T-helper 2 cell treated with Interferon-gamma antibody and Interleukin-4, amounts not matched to agents 5 μg/mL and 100 μg/mL, for 36 hours (primary cell): ENCODE measurements at places on chromosomes 16 and 17.
A peak's percentile ranks its signal among the peaks of the same experiment; 100 is the strongest.

DNA sequence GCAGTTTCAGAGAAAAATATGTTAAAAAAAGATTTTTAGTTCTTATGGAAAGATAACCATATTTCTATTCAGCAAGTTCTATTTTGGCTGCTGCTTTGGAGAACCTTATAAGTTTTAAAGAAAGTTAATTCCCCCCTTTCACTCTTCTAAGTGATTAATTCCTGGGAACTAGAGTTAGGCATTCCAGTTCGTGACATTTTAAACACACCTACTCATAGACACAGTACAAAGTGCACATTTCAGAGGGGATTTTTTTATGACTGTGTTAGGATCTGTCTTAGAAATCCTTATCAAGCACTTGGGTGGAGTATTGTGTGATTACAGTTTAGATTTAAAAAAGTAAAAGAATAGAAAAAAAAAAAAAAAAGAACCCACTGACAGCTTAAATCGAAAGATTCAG lies 3.5 kb upstream of the CDH11 start:
- no peak for DNase-seq
- H3K27ac ChIP-seq = no peak overlapping the region
- no peaks in the 10 kb centered on the region for H3K36me3 ChIP-seq
- H3K4me1 ChIP-seq = no peaks in the 10 kb centered on the region
- H3K27me3 ChIP-seq = peaks cover 27% of the 10 kb centered on the region

GRCh38 chr17:39927929-39928857 lies 661 bp downstream of the LRRC3C start:
- peaks cover 36% of the 10 kb centered on the region for H3K4me1 ChIP-seq
- H3K27ac ChIP-seq = peak overlapping the region; percentile 88
- H3K27me3 ChIP-seq = no peaks in the 10 kb centered on the region
- peaks cover 21% of the 10 kb centered on the region for H3K36me3 ChIP-seq

GRCh38 chr16:56792967-56793366 lies 63.0 kb downstream of the NUP93 start:
- H3K27ac ChIP-seq = no peak overlapping the region
- H3K36me3 ChIP-seq = no peaks in the 10 kb centered on the region
- no peak for DNase-seq
- peaks cover under 1% of the 10 kb centered on the region for H3K4me1 ChIP-seq

GRCh38 chr17:63774141-63774968 lies at the start of gene DDX42:
DDX42 (plus strand) TSS chr17:63774170; CDS start chr17:63787050, 12,880 bp downstream.
- peak within 1 kb of the TSS; percentile 96 for H3K4me3 ChIP-seq
- peaks cover 42% of the 10 kb centered on the region for H3K36me3 ChIP-seq
- no peaks in the 10 kb centered on the region for H3K27me3 ChIP-seq
- peak within 1 kb of the TSS; percentile 97 for H3K27ac ChIP-seq
- H3K4me1 ChIP-seq = peaks cover 36% of the 10 kb centered on the region

DNA sequence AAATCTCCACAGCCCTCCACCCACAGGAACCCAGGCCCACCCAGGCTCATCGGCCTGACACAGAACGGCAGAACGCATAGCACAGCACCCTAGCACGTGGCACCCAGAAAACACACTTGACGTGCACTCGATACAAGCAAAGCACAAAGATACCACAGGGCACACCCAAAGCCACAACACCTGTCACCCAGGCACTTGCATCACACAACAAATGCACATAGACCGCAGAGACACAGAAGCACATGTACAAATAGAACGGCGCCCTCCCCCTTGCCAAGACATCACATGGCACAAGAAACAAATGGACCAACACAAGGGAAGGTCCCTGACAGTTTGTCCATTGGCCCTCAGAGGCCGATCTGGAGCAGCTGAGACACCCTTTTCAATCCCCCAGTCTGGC lies 147.7 kb upstream of the WSCD1 start:
- no peak overlapping the region for H3K4me3 ChIP-seq
- no peaks in the 10 kb centered on the region for H3K27me3 ChIP-seq
- H3K4me1 ChIP-seq = no peaks in the 10 kb centered on the region
- H3K27ac ChIP-seq = no peak overlapping the region
- no peaks in the 10 kb centered on the region for H3K36me3 ChIP-seq

GRCh38 chr16:66717112-66717675 lies 20.7 kb upstream of the CMTM4 start:
- no peaks in the 10 kb centered on the region for H3K4me1 ChIP-seq
- DNase-seq = no peak
- peaks cover 8% of the 10 kb centered on the region for H3K36me3 ChIP-seq
- H3K4me3 ChIP-seq = no peak overlapping the region
- no peaks in the 10 kb centered on the region for H3K27me3 ChIP-seq
- no peak overlapping the region for H3K27ac ChIP-seq

- peaks cover 40% of the 10 kb centered on the region for H3K27me3 ChIP-seq
- H3K4me1 ChIP-seq = peaks cover 2% of the 10 kb centered on the region
- H3K4me3 ChIP-seq = no peak overlapping the region
- no peaks in the 10 kb centered on the region for H3K36me3 ChIP-seq
- no peak for DNase-seq
- H3K27ac ChIP-seq = no peak overlapping the region
Observed at GRCh38 chr17:4583206-4583605, 1.1 kb upstream of the SMTNL2 start.

DNA sequence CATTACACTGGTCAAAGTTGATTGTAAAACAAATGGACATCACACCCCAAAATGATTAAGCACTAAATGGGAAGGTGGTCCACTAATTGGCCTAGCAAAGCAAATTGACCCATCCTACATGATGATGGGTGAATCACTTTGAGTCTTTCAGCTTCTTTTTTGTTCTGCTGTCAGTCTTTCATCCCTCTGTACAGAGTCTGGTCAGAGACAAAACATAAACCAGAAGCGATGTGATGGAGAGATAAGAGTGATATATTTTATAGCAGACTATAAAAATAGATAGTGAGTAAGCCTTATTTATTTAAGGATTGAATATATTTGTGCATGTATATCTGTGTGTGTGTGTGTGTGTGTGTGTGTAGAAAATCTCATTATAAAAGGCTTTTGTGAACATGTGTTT lies 618.4 kb upstream of the SOX9 start:
- H3K27me3 ChIP-seq = no peaks in the 10 kb centered on the region
- no peaks in the 10 kb centered on the region for H3K36me3 ChIP-seq
- no peaks in the 10 kb centered on the region for H3K4me1 ChIP-seq
- no peak for DNase-seq
- H3K4me3 ChIP-seq = no peak overlapping the region

- no peak overlapping the region for H3K4me3 ChIP-seq
- H3K4me1 ChIP-seq = peaks cover 10% of the 10 kb centered on the region
- no peaks in the 10 kb centered on the region for H3K36me3 ChIP-seq
- no peak overlapping the region for H3K27ac ChIP-seq
- no peak for DNase-seq
- peaks cover 38% of the 10 kb centered on the region for H3K27me3 ChIP-seq
Observed at GRCh38 chr17:81030741-81031565, 4.0 kb upstream of the BAIAP2 start.

- no peak overlapping the region for H3K4me3 ChIP-seq
- peaks cover 2% of the 10 kb centered on the region for H3K4me1 ChIP-seq
- peaks cover 2% of the 10 kb centered on the region for H3K36me3 ChIP-seq
- H3K27ac ChIP-seq = no peak overlapping the region
- DNase-seq = no peak
Observed at GRCh38 chr16:47624563-47624962, 163.4 kb downstream of the PHKB start.

DNA sequence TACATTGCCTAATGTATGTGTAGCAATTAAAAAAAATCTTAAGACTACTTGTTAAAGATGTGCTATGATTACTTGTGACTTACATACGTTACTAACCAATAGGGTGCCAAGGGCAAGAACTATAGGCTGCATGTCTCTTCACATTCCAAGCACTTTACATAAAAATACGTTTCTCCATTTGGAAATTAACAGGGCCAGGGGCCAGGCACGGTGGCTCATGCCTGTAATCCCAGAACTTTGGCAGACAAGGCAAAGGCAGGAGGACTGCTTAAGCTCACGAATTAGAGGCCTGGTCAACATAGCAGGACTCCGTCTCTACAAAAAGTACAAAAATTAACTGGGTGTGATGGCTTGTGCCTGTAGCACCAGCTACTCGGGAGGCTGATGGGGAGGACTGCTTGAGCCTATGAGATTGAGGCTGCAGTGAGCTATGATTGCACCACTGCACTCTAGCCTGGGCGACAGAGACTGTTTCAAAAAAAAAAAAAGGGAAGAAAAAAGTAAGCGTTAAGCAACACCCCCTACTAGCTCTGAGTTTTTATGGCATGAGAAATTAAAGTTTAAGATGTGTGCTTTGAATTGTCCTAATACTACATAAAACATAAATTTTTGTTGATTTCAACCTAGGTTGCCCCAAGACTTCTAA lies 12.3 kb downstream of the PSMD12 start:
- no peak for DNase-seq
- no peak overlapping the region for H3K4me3 ChIP-seq
- H3K27me3 ChIP-seq = no peaks in the 10 kb centered on the region
- H3K4me1 ChIP-seq = peaks cover 7% of the 10 kb centered on the region
- no peak overlapping the region for H3K27ac ChIP-seq
- H3K36me3 ChIP-seq = peaks cover 53% of the 10 kb centered on the region

GRCh38 chr16:85152414-85153030 lies 40.2 kb upstream of the CIBAR2 start:
- no peak overlapping the region for H3K27ac ChIP-seq
- no peaks in the 10 kb centered on the region for H3K36me3 ChIP-seq
- H3K4me1 ChIP-seq = peaks cover 1% of the 10 kb centered on the region
- H3K27me3 ChIP-seq = peaks cover 2% of the 10 kb centered on the region

DNA sequence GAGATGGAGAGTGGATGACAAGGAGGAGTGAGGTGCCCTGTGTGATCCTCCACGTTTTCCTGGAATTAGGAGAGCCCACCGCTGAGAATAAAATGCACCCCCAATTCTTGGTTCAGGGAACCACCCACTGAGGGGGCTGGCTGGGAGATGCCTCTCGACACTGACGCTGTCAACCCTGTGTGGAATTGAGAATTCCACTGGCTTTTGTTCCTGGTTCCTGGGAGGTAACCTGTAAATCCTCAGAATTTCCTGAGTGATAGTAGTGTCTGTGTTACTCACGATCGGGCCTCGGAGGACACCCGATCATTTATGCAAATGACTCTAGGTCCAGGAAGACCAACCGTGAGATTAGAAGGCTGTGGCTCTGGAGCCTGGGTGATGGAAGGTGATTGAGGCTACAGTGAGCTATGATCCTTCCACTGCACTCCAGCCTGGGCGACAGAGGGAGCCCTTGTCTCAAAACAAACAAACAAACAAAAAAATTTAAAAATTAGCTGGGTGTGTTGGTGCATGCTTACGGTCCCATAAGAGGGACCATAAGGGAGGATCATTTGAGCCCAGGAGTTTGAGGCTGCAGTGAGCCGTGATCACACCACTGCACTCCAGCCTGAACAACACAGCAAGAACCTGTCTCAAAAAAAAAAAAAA lies 11.7 kb upstream of the PRPSAP1 start:
- no peak overlapping the region for H3K27ac ChIP-seq
- no peak for DNase-seq
- peaks cover 2% of the 10 kb centered on the region for H3K27me3 ChIP-seq
- no peaks in the 10 kb centered on the region for H3K36me3 ChIP-seq

DNA sequence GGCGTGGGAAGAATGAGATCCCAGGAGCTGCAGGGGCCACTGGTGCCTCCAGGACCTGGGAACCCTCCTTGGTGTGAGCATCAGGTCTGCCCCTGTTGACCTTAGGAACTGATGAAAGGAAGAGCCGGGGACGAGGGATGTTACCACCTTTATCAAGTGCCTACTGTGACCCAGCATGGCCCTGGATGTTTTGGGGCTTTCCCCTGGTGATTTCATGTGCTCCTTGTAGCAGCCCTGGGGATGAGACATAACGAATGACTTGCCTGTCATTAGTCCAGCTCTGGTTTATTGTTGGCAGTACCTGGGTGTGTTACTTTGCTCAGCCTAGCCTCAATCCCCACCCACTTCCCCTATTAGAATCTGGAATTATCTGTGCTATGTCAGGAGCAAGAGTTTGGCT lies 39.9 kb downstream of the WSCD1 start:
- H3K4me3 ChIP-seq = no peak overlapping the region
- no peak for DNase-seq
- H3K4me1 ChIP-seq = no peaks in the 10 kb centered on the region
- H3K27me3 ChIP-seq = no peaks in the 10 kb centered on the region
- no peaks in the 10 kb centered on the region for H3K36me3 ChIP-seq
